B cell (primary cell): ENCODE measurements at places on chromosomes 5 and 9. TPM values are rescaled to one million over a fixed set of nuclear protein-coding genes. Genes with fewer than 3 reads are reported as not detected.
A peak's percentile ranks its signal among the peaks of the same experiment; 100 is the strongest.

- DNase-seq: no peak
- H3K4me1 ChIP-seq: peaks cover 8% of the 10 kb centered on the region
- no peaks in the 10 kb centered on the region for H3K36me3 ChIP-seq
- H3K4me3 ChIP-seq: no peak overlapping the region
- H3K27me3 ChIP-seq: no peaks in the 10 kb centered on the region
Observed at GRCh38 chr9:136860933-136861873, 4.9 kb downstream of the EDF1 start.

Gene C8G
- total RNA-seq: 1.7 and 2.8 TPM in 2 replicates

DNA sequence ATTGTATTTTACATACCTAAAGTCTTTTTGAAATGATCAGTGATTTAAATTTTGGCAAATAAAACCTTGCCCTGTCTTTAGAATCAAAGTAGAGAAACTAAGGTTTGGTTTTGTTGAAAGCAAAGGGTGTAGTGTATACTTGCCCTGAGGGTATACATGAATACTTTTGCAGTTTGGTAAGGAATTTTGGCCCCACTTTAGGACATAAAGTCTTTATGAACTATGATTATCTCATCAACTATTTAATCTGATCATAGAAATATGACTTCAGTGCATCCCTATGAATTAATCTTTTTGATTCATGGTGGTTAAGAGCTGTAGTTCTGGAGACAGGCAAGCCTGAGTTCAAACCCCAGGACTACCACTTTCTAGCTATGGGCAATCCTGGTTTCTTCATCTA is 17.7 kb downstream of the RAD1 start:
- H3K4me3 ChIP-seq: no peak overlapping the region
- no peak for DNase-seq
- H3K27me3 ChIP-seq: no peaks in the 10 kb centered on the region
- no peaks in the 10 kb centered on the region for H3K4me1 ChIP-seq
- no peaks in the 10 kb centered on the region for H3K36me3 ChIP-seq
- H3K27ac ChIP-seq: no peak overlapping the region

Gene GLRA1
- not detected in 2 replicates for total RNA-seq

DNA sequence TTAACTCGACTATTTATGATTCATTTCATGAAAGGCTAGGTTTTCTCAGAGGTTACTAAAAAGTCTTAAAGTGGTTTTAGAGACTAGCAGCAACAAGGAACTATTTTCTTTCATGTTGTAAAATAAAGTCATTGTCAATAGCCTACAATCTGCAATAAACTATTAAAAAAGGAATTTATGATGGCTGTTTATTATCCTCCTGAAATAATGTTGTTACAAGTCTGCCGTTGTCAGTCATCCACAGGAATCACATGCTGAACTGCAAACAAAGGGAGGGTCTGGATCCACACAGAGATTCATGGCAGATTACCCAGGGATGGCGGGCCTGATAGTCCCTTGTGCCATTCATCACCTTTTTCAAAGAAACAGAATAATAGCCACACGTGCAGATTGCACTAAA is 49.2 kb downstream of the TMEM174 start:
- no peak overlapping the region for H3K4me3 ChIP-seq
- H3K36me3 ChIP-seq: no peaks in the 10 kb centered on the region
- no peak overlapping the region for H3K27ac ChIP-seq
- DNase-seq: no peak
- H3K4me1 ChIP-seq: no peaks in the 10 kb centered on the region

DNA sequence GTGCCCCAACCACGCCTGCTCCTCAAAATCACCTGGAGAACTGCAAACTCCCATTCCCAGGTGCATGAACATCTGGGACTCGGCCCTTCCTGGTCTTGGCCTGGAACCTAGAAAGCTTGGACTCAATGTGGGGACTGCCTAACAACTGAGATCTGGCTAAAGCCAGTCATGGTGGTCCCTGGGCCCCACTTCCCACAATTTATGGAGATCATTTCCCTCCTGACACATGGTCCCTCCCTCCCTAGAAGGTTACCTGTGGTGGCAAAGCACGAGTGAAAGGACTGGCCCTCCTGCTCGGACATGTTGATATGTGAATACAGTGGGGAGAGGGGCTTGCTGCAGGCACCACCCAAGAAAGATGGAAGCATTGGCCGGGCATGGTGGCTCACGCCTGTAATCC is 18.8 kb downstream of the BICD2 start:
- H3K4me1 ChIP-seq: peaks cover 74% of the 10 kb centered on the region
- H3K27me3 ChIP-seq: no peaks in the 10 kb centered on the region
- H3K27ac ChIP-seq: no peak overlapping the region
- no peak overlapping the region for H3K4me3 ChIP-seq
- H3K36me3 ChIP-seq: peaks cover 7% of the 10 kb centered on the region

- peak; percentile 51 for DNase-seq
- H3K4me3 ChIP-seq: no peak overlapping the region
- H3K4me1 ChIP-seq: peaks cover 4% of the 10 kb centered on the region
- no peaks in the 10 kb centered on the region for H3K36me3 ChIP-seq
- no peak overlapping the region for H3K27ac ChIP-seq
Observed at GRCh38 chr5:140005145-140005591, 37.9 kb downstream of the NRG2 start.

DNA sequence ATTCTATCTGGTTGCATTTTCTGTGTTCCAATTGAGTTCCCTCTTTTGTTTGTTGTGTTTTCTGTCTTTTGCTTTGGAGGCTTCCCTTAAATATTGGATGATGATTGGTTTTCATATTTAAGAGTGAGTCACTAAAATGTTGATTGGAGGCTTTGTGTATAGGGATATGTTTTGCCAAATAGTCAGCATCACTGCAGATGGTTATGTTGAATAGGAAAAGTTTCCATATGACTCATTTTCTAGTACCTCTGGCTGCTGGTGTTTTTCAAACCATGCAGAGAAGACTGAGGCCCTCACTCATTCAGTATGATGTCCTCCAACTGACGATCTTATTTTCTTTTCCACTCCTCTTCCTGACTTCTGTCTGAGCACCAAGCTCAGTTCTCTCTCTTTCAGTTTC is 1290.0 kb downstream of the EFNA5 start:
- DNase-seq: no peak
- H3K27ac ChIP-seq: no peak overlapping the region
- H3K27me3 ChIP-seq: no peaks in the 10 kb centered on the region
- no peaks in the 10 kb centered on the region for H3K4me1 ChIP-seq
- H3K4me3 ChIP-seq: no peak overlapping the region
- H3K36me3 ChIP-seq: no peaks in the 10 kb centered on the region

GRCh38 chr9:22175972-22176545 is 167.0 kb upstream of the CDKN2B start:
- no peak for DNase-seq
- H3K4me3 ChIP-seq: no peak overlapping the region
- H3K36me3 ChIP-seq: no peaks in the 10 kb centered on the region
- H3K4me1 ChIP-seq: peaks cover 29% of the 10 kb centered on the region
- no peaks in the 10 kb centered on the region for H3K27me3 ChIP-seq
- no peak overlapping the region for H3K27ac ChIP-seq

Gene SH3TC2
- total RNA-seq: not detected in 2 replicates

GRCh38 chr9:18694959-18695668 is 221.2 kb downstream of the ADAMTSL1 start:
- H3K36me3 ChIP-seq: no peaks in the 10 kb centered on the region
- no peak for DNase-seq
- no peaks in the 10 kb centered on the region for H3K4me1 ChIP-seq
- no peaks in the 10 kb centered on the region for H3K27me3 ChIP-seq
- H3K4me3 ChIP-seq: no peak overlapping the region
- H3K27ac ChIP-seq: no peak overlapping the region

Gene C5orf58
- not detected in 2 replicates for total RNA-seq

Gene ANKRD34B
- not detected in 2 replicates for total RNA-seq

DNA sequence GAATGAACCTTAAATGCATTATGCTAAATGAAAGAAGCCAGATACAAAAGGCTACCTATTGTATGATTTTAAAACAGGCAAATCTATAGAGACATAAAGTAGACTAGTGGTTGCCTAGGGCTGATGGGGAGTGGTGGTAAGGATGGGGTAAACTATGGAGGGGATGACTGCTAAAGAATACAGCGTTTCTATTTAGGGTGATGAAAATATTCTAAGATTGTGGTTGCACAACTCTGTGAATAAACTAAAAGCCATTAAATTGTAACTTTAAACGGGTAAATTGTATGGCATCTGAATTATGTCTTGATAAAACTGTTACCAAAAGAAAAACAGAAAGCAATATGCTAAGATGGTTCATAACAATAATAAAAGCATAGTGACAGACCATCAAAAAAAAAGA is 21.4 kb downstream of the KLHL3 start:
- no peaks in the 10 kb centered on the region for H3K36me3 ChIP-seq
- H3K4me3 ChIP-seq: no peak overlapping the region
- no peaks in the 10 kb centered on the region for H3K4me1 ChIP-seq
- H3K27me3 ChIP-seq: no peaks in the 10 kb centered on the region

- no peak overlapping the region for H3K4me3 ChIP-seq
- no peaks in the 10 kb centered on the region for H3K36me3 ChIP-seq
- H3K27me3 ChIP-seq: no peaks in the 10 kb centered on the region
Observed at GRCh38 chr9:89746385-89747116, 141.7 kb downstream of the GADD45G start.

- H3K4me1 ChIP-seq: no peaks in the 10 kb centered on the region
- H3K4me3 ChIP-seq: no peak overlapping the region
- H3K36me3 ChIP-seq: no peaks in the 10 kb centered on the region
- no peaks in the 10 kb centered on the region for H3K27me3 ChIP-seq
- no peak overlapping the region for H3K27ac ChIP-seq
Observed at GRCh38 chr9:18976709-18977531, 56.1 kb downstream of the SAXO1 start.

DNA sequence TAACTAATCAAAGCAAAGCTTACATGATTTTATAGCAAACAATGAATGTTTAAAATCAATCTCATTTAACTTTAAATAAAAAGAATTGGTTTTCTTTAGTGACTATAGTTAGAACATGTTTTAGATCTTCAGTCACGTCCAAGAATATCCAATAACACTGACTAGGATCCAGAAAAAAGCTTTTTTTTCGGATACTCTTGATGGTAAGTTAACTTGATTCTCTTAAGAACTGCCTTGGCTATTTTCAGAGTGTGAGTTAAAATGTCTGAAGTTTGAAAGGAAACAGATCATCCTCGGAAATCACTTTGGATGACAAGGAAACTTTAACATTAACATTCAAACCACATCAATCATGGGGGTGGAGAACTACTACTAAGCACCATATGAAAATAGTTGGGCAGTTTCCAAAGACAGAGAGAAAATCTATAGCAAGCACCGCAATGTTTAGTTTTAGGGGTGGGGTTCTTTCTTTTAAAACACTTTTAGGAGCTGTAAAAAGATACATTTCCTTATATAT is 83.7 kb upstream of the SLC27A6 start:
- H3K4me1 ChIP-seq: no peaks in the 10 kb centered on the region
- H3K4me3 ChIP-seq: no peak overlapping the region
- no peak for DNase-seq
- H3K36me3 ChIP-seq: no peaks in the 10 kb centered on the region
